Putamen (tissue), 1 donor: ENCODE measurements at places on chromosomes 12 and 14.

GRCh38 chr12:86748894-86749293 lies 492.7 kb upstream of the MGAT4C start:
- no peak for DNase-seq

DNA sequence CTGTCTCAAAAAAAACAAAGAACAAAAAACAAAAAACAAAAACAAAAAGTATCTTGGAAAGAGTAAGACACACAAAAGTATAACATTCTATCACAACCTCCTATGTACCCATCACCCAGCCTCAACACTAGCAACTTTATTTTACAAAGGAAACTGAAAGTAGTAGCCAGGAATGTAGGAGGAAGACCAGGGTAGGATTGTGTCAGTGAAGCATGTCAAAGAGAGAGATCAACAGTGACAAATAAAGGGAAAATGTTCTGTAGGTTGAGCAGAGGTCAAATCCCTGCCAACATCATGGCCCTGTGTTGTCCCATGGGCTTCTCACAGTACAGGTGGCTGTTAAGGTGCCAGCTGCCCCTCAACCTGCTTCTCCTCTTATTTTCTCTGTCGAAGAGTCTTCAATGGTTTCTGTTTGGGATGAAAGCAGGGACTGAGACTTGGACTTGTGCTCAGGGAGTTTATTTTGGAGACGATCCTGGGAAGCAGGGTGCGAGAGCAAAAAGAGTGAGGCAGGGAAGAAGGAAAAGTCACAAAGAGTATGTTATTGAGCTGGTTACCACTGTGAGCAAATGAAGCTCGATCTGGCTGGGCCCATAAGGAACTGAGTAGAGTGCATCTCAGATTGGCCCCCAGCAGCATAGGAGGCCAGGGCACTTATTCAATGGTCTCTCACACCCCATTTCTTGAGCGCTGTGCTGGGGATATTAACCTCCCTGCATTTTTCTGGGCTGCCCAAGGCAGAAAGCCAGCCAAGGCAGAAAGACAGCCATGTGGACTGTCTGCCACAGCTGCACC lies 29.4 kb upstream of the CTDSP2 start:
- DNase-seq = no peak

DNA sequence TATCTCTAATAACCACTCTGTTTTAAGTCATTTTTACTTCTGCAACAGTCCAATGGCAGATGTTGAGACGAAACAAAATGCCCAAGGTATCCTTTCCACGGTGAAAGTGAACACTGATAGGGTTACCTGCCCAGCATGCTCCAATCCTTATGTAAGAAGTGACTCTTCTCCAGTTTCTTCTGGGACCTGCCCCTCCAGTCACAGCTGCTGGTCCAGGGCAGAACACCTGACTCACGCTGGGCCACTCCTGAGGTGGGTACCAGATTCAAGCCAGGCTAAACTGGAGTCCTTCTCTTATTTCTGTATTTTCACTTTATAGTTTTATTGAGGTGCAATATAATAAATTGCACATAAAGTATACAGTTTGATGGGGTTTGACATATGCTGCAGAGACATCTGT lies 16.7 kb downstream of the NT5DC3 start:
- no peak for DNase-seq

DNA sequence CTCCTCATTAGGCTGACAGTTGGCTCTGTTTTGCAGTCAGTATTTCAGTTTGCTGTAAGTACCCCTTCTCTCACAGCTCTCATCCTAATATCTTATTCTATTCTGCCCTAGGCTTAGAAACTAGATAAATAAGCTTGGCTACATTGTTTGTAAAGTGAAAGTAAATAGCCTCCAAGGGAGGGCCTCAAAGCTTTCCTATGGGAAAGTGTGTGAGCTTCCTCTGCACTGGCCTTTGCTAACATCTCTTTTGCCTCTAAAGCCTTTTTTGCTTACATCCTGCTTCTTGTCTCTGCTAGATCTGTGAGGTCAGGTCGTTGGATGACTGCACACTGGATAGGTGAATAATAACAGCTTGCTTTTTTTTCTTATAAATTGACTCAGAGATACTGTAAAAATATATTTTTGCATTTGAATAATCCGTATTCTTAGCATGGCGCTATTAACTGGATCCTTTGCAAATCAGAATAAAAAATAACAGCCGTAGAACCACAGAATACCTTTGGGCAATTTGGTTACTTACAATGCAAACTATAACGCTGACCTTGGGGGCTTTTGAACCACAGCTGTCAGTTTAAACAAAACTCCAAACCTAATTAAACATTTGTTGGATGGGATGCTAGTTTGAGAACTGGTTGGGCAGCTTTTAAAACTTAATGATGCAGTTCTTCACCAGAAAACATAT lies 55.1 kb downstream of the TTC6 start:
- no peak for DNase-seq

- peak; percentile 89 for DNase-seq
These were observed 134.7 kb upstream of the SCAF11 start for GRCh38 chr12:46124848-46125619.
